Omental fat pad (tissue), 4 donors: ENCODE measurements at places on chromosomes 1 and 21.

GRCh38 chr1:44076066-44076465 is 42.6 kb upstream of the KLF17 start:
- no peak for DNase-seq

DNA sequence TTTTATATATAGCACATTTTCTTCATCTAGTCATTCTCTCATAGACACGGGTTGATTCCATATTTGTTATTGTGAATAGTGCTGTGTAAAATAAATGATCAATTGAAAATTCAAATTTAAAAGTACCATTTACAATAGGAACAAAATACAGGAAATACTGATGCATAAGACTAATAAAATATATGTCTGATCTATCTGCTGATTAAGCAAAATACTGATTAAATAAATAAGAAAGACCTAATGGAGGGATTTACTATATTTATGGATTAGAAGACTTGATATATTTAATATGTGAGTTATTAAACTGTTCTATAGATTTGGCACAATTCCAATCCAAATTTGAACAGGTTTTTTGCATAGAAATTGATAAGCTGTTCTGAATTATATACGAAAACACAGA is 1044.8 kb upstream of the ADGRL2 start:
- no peak for DNase-seq

- no peak for DNase-seq
These were observed 53.6 kb downstream of the POFUT2 start for GRCh38 chr21:45234127-45234526.

- DNase-seq, result no peak
These were observed 287.4 kb upstream of the ZP4 start for GRCh38 chr1:238177960-238178645.

GRCh38 chr1:85196358-85196757 is 4.5 kb downstream of the SYDE2 start:
- no peak for DNase-seq

- DNase-seq, result no peak
These were observed 15.7 kb upstream of the FGR start for GRCh38 chr1:27650539-27651175.
